A549 (cell line): ENCODE measurements at places on chromosomes 11 and 22.

GRCh38 chr22:43151251-43152002, at the start of gene TSPO:
Gene TSPO (plus strand): TSS chr22:43151559. CDS start chr22:43159239, 7,680 bp downstream.
- DNase-seq = peak; percentile 46

DNA sequence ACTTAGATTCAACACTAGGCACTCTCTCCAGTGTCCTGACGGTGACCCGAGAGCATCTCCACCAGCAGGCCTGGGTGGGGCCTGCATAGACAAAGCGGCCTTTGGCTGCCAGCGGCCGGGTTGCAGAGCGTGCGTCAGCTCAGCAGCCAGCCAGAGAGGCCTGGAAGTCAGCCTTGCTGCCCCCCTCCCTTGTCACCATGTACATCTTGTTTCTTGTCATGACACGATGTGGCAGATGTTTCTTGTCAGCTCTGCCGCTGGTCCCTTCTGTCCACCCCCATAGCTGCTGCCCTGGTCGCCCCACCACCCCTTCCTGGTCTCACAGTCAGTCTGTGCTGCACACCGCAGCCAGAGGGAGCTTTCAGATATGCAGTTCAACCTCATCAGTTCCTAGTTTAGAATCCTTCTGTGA, 33.1 kb upstream of the CBX7 start:
- no peak for DNase-seq

GRCh38 chr22:45587638-45588505, 83.8 kb upstream of the ATXN10 start:
- DNase-seq = no peak

DNA sequence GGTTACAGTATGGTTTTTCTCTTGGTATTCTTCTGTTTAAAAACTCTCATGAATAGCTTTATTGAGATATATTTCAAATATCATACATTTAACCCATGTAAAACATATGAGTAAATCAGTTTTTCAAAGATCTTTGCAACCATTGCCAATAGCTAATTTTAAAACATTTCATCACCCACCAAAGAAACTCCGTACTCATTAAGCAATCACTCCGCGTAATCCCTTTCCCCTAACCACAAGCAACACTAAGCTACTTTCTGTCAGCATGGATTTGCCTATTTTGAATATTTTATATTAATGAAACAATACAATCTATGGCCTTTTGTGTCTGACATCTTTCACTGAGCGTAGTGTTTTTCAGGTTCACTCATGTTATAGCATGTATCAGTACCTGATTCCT, 697.9 kb upstream of the ANO5 start:
- DNase-seq = no peak
